ENCODE measurements at places on chromosomes 3 and 15.

- DNase-seq, result no peak
Observed at GRCh38 chr3:56469141-56469540, 874 bp upstream of the ERC2 start.

- no peak for DNase-seq
Observed at GRCh38 chr3:138127636-138128365, 4.4 kb downstream of the A4GNT start.

- DNase-seq, result no peak
Observed at GRCh38 chr3:184011937-184012889, 5.5 kb downstream of the ABCC5 start.

- no peak for DNase-seq
Observed at GRCh38 chr3:27943106-27943505, 221.0 kb upstream of the EOMES start.

- DNase-seq, result no peak
Observed at GRCh38 chr3:173663696-173664111, 266.2 kb downstream of the NLGN1 start.

- no peak for DNase-seq
Observed at GRCh38 chr3:172530101-172530561, 6.9 kb upstream of the TNFSF10 start.

Measured in uterus (tissue), 4 donors.